Endothelial cell of umbilical vein (primary cell): ENCODE measurements at places on chromosomes 12 and 14.

GRCh38 chr14:69317102-69317755 lies 57.3 kb downstream of the GALNT16 start:
- no peak overlapping the region for H3K4me3 ChIP-seq
- DNase-seq = peak; percentile 7
- no peak overlapping the region for H3K27ac ChIP-seq
- no peaks in the 10 kb centered on the region for H3K36me3 ChIP-seq
- no peaks in the 10 kb centered on the region for H3K27me3 ChIP-seq

DNA sequence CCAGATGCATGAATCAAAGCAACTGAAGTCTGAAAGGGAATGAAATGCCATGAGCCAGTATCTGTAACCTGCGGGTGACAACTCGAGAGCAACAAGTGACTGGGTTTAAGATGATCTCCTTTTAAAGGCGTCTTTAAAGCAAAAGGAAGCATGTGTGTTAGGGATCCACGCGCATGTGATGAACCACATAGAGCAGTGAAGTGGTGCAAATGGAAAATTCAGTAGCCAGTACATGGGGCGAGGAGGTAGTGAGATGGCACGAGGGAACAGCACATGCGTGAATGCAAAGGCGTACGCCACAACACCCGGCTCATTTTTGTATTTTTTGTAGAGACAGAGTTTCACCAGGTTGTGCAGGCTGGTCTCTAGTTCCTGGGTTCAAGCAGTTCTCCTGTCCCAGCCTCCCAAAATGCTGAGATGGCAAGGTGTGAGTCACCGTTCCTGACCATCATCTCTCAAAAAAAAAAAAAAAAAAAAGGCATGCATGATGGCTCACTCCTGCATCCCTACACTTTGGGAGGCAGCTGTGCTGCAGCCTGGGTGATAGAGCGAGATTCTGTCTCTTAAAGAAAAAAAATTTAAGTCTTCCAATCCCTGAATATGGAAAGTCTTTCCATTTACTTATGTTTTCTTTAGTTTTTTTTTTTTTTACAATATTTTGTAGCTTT lies 24.6 kb upstream of the BCL7A start:
- no peaks in the 10 kb centered on the region for H3K36me3 ChIP-seq
- H3K27ac ChIP-seq = no peak overlapping the region
- no peaks in the 10 kb centered on the region for H3K27me3 ChIP-seq
- DNase-seq = no peak

DNA sequence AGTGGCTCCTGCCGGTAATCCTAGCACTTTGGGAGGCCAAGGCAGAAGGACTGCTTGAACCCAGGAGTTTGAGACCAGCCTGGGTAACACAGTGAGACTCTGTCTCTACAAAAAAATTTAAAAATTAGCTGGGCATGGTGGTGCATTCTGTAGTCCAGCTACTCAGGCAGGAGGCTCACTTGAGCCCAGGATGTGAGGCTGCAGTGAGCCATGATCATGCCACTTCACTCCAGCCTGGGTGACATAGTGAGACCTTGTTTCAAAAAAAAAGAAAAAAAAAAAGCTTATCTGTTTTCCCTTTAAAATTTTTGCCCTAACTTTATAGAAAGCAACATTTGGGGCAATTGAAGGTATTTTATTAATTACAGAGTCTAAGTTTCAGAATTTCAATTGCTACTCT lies 486.0 kb downstream of the BCAT1 start:
- no peaks in the 10 kb centered on the region for H3K36me3 ChIP-seq
- H3K27ac ChIP-seq = no peak overlapping the region
- no peak for DNase-seq
- no peaks in the 10 kb centered on the region for H3K4me1 ChIP-seq

GRCh38 chr14:98456231-98456630 lies 815.8 kb downstream of the BCL11B start:
- no peak for DNase-seq
- no peak overlapping the region for H3K27ac ChIP-seq
- H3K4me3 ChIP-seq = no peak overlapping the region

DNA sequence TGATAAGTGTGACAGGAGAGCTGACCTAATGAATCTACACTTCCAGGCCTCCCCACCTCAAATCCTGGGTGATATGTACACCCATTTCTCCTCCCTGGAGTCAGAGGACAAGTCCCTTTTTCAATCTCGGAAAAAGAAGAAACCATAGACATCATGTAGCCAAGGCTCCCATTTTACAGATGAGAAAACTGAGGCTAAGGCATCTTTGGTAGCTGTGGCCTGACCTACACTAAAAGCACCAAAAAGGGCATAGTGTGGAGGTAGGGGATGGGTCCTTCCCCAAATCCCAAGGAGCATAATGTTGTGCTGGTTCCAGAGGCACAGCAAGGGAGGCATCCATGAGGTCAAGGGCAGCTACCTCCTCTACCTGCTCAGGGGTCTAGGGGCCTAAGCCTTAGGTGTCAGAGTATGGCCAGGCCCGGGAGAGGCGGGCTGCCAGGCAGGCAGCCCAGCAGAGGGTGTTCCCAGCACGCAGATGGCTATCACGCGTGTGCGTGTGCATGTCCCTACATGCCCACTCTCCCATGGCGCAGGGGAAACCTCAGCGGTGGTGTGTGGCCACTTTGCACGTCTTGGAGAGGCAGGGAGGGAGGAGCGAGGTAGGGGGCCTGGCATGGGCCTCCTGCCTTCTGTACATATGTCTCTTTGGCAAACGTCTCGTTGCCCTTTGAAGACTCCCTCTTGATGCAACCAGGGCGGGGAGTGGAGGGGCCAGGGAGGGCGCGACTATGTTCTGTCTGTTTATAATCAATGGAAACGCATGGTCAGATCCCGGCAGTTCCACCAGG lies 2.5 kb downstream of the PGF start:
- DNase-seq = no peak
- no peaks in the 10 kb centered on the region for H3K27me3 ChIP-seq
- peaks cover 32% of the 10 kb centered on the region for H3K36me3 ChIP-seq
- H3K4me1 ChIP-seq = peaks cover 35% of the 10 kb centered on the region

- no peak overlapping the region for H3K4me3 ChIP-seq
- H3K36me3 ChIP-seq = no peaks in the 10 kb centered on the region
Observed at GRCh38 chr12:65257986-65258385, 20.5 kb upstream of the MSRB3 start.

GRCh38 chr12:62250671-62251608 lies 9.3 kb upstream of the USP15 start:
- H3K27me3 ChIP-seq = no peaks in the 10 kb centered on the region
- H3K27ac ChIP-seq = no peak overlapping the region
- H3K4me3 ChIP-seq = no peak overlapping the region
- no peaks in the 10 kb centered on the region for H3K4me1 ChIP-seq
- H3K36me3 ChIP-seq = no peaks in the 10 kb centered on the region
